HL-60 (cell line): ENCODE measurements at places on chromosomes 4 and X.

DNA sequence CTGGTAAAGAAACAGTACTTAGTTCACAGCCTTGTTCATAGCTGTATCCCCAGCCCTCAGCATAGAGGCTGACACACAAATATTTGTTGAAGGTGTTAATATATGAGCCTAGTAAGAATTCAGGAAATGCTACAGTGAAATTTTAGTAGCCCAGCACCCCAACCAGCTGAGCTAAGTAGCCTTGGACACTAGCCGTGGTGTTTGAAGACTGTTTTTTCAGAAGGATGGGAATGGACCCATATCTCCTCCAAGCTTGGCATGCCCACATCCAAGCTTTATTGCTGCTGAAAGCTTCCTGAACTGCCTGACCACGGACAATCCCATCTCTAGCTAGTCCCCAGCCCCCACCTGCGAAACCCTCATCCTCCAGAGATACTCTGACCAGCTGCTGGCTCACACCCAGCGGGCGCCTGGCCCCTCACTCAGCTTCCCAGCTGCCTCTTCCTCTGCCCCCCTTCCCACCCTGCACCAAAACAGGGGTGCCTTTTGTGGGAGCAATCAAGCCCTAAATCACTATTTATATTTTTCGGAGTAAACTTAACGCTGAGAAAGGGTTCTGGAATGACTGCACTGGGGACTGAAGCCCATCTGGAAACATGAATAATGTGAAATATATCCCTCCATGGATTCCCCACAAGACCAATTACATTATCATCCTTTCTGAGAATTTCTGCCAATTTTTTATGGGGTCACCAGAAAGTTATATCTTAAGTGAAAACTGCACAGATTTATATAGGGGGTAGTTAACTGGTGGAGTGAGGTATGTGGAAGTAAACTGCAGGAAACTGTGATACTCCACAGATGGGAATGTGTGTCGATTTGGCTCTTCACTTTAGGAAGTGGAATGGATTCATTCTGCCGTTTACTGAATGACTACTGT lies 41.1 kb upstream of the CBR4 start:
- DNase-seq, result no peak

GRCh38 chr4:56450342-56450741 lies 14.3 kb downstream of the PAICS start:
- DNase-seq, result no peak

DNA sequence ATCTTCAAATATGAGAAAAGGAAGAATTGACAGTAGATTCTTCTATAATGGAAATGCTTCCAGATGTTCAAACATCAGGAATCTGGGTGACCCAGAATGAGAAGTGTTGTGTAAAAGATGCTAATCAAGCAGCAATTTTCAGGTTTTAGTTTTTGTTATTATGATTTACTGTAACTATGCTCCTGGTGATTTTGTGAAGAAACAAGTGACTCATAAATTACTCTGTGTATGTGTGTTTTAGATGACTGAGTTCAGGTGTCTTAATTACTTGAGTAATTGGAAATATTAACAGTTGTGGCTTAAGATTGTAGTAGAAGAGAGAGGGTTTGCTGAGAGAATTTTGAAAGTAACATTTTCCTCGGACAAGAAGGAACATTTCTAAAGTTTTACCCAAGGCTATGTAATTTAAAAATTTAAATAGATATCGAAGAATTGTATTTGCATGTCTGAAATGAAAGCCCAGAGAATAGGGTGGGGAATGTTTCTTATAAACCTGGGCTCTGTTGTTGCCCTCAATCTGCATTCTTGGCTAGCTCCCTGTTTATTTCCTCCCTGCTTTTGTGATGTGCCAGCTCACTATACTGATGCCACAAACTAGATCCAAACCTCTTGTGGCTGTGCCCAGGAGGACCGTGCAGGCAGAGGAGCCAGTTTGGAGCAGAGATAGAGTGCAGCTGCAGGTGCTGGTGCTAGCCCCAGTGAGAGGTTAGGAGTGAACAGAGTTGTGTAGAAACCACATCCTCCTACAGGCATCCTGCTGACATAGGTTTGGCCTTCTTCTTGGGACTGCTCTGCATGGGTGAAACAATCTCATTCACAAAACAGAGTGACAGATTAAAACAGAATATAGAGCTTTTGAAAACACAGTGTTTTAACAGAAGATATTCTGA lies 25.4 kb upstream of the TNIP3 start:
- no peak for DNase-seq

- no peak for DNase-seq
These were observed 609.5 kb upstream of the FAT1 start for GRCh38 chr4:187333151-187333550.

DNA sequence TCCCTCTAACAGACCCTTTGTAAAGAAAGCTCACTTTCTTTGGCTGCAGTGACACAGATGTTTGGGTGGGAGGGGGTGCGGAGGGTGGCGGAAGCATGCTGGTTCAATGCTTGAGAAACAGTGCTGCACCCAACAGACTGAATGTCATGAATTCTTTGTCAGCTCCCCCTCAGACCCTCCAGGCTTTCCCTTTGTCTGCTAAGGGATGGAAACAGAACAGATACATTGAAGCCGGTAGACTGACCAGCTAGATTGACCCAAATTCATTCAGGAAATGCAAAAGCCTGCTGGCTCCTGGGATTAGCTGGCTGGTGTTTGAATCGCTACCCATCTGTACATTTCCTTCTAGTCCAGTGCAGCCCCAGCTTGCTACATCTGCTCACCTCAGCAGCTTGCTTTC lies 90.8 kb upstream of the PAK3 start:
- DNase-seq, result no peak
